ENCODE measurements at places on chromosomes 3 and 15.

GRCh38 chr15:63889831-63890230, 56.1 kb upstream of the HERC1 start:
- DNase-seq = no peak

DNA sequence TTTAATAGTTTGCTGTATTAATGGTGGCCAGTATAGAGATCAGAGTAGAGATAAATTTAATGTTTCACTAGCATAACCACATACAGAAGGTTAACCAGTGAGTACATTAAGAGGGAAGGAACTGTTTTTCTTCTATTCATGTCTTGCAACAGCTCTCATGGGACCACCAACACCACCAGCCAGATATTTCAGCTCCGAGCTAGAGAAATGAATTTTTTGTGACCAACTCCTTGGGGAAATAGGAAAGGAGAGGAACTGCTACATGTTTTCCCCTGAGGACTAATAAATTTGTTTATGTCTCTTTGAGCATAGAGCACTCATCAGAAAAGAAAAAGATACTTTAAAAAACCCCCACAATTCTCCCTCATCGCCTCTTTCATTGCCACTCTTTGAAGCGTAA, 247.5 kb downstream of the MBNL1 start:
- DNase-seq = no peak

GRCh38 chr3:143001034-143001368, 369 bp upstream of the U2SURP start:
- no peak for DNase-seq

GRCh38 chr3:34070831-34071585, 272.6 kb downstream of the PDCD6IP start:
- no peak for DNase-seq

- DNase-seq = no peak
Measured at GRCh38 chr3:100136921-100137320, 22.6 kb upstream of the FILIP1L start.

GRCh38 chr3:122609798-122610559, 32.5 kb downstream of the PARP15 start:
- no peak for DNase-seq

- DNase-seq = no peak
Measured at GRCh38 chr3:51708216-51708845, 1.5 kb downstream of the GRM2 start.

DNA sequence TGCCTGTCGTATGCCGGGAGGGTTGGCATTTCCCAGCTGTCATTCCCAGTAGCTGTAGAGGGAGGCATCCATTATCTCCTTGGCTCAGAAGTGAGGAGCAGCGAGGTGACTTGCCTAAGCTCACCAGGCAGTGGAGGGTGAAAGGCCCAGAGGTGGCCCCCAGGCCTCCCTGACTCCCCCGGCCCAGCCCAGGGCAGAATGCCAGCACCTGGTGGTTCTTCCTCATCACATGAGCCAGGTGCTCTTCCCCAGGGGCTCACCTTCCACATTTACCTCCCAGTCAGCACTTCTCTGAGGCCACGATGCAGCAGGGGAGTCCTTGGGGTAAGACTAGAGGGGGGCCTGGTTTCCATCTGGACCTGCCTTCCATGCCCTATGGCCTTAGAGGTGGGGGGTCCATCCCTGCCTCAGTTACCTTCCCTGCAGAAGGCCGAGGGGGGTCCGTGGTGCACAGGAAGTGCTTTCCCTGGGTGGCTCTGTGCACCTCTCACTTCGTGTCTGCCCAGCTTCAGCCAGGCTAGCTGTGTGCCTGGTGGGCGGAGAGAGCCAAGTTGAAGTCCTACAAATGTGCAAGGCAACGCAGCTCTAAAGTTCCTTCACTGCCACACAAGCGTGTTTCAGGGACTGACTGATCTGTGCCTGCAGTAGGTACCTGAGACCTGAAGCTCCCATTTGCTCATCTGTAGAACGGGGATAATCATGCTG, 70.3 kb upstream of the PLXNA1 start:
- no peak for DNase-seq

DNA sequence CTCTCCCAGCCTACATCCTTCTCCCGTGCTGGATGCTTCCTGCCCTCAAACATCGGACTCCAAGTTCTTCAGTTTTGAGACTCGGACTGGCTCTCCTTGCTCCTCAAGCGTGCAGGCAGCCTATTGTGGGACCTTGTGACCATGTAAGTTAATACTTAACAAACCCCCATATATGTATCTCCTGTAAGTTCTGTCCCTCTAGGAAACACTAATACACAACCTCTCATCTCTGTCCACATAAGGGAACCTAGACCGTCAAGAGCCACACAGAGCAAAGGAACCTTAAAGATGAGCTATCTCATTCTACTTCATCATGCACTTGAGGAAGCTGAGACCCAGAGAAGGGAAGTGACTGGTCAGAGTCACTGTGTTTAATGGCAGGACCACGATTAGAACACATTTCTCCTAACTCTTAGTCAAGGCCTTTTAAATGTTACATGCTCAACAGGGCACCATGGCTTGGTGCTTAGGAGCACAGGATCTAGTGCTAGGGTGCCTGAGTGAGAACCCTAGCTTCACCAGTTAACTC, 50.3 kb downstream of the NPTN start:
- no peak for DNase-seq

DNA sequence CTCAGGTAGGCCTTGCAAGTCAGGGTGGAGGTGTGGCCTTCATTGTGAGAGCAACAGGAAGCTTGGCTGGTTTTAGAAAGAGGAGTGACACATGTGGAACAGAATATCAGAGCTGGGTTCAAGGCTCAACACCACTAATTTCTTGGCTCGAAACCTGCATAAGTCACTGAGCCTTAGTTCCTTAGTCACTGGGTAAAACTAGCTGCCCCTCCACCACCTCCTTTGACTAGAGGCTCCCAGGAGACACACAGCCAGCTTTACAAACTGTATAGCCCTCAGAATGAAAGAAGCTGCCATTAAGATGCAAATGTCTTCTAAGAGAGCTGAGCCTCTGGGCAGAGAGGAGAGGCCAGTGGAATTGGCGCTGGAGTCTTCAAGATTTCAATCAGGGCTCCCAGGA, 67.7 kb downstream of the CERS3 start:
- no peak for DNase-seq

GRCh38 chr3:188962253-188963247, 209.2 kb upstream of the TPRG1 start:
- DNase-seq = no peak

DNA sequence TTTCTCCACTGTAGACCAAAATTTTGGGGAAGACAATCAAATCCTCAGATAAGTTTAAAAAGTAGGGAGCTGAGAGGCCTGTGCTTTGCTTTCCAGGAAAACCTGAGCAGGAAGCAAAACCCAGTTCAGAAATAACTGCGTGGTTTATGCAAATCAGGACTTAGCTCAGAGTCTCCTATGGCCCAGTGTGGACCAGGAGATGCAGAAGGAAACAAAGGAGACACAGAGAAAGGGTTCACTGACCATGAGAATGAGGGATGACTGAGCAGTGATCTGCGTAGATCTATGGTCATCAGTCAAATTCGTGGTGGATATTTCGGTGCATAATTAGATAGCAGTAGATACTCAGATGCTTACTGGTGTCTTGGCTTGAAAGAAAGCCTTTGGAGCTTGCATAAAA, 196.6 kb downstream of the TPRG1 start:
- DNase-seq = no peak

DNA sequence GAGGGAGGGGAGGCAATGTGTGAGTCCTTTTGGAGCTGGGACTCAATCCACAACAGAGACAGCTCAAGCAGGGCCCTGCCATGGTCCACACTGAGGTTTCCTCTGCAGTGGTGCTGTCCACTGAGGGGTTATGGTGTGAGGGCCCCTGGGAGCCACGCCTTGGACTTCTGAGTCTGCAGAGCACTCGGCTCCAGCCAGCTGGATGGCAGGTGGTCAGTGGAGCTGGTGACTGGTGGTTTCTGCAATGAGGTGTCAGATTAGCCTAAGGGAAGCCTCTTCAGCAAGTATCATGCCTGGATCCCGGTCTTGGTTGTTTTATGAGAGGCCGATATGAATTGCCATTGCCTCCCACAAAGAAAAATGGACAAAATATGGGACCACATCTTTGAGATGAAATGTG, 21.7 kb downstream of the LSM3 start:
- DNase-seq = no peak

DNA sequence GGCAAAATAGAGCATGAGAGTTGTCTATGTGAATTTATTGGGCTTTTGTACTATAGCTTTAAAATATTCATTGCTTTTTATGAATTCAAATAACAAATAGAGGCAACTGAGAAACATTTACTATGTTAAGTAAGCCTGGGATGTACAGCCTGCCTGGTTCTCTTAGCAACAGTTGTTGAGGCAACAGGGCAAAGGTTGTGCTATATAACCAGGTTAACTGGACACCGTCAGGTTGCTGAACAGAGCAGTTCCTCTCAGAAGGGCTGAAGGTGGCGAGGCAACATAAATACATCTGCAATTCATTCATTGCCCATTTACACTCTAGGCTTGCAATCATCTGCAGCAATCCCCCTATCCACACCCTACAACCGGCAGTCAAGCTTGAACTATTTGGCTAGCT, 78.2 kb downstream of the GTF2E1 start:
- DNase-seq = no peak

- no peak for DNase-seq
Measured at GRCh38 chr3:166575161-166575560, 737.9 kb upstream of the BCHE start.

DNA sequence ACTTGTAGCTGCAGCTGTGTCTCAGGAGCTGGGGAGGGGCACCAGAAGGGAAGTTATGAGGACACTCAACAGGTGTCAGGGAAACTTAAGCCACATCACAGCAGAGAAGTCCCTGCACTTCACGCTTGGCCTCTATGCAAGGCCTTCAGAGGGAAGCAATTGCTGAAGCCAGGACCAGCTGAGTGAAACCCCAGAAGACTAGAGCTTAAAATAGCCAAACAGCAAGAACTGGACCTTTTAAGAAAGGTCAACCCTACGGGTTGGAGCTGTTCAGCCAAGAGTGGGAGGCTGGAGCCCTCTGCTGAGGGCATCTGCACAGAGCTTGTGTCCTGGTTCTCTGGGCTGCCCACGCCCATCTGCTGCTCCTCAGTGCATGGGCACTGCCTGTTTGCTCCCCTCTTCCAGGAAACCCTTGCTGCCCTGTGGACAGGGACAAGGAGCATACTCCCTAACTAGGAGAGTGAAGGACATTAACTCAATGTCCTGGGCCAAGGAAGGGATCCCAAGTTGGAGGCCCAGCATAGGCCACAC, 3.9 kb upstream of the GRAMD2A start:
- DNase-seq = no peak

- DNase-seq = no peak
Measured at GRCh38 chr3:109984976-109985375, 647.6 kb upstream of the DPPA4 start.

DNA sequence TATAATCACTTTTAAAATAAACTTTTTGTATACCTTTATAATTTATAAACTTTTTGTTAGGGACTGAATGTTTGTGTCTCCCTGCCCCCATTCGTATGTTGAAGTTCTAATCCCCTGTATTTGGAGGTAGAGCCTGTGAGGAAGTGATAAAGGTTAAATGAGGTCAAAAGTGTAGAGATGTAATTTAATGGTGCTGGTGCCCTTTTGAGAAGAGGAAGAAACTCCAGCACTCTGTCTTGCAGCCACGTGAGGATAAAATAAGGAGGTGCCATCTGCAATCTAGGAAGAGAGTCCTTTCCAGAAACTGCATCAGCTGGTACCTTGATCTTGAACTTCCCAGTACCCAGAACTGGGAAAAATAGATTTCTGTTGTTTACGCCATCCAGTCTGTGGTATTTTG, 106.1 kb upstream of the RGMA start:
- no peak for DNase-seq

- no peak for DNase-seq
Measured at GRCh38 chr15:46676233-46677206, 1040.8 kb upstream of the SEMA6D start.

DNA sequence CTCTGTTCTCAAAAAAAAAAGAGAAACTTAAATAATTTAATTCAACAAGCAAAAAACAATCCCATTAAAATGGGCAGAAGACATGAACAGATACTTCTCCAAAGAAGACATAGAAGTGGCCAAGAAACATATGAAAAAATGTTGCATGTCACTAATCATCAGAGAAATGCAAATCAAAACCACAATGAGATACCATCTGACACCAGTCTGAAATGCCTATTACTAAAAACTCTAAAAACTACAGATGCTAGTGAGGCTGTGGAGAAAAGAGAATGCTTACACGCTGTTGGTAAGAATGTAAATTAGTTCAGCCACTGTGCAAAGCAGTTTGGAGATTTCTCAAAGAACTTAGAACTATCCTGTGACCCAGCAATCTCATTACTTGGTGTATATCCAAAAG, 382.9 kb downstream of the OTOL1 start:
- DNase-seq = no peak

GRCh38 chr15:76056931-76057330, 2.9 kb upstream of the TMEM266 start:
- no peak for DNase-seq

GRCh38 chr3:188339410-188340295, 185.7 kb downstream of the LPP start:
- no peak for DNase-seq

GRCh38 chr3:11774296-11774877, 72.3 kb downstream of the TAMM41 start:
- DNase-seq = peak; percentile 56

DNA sequence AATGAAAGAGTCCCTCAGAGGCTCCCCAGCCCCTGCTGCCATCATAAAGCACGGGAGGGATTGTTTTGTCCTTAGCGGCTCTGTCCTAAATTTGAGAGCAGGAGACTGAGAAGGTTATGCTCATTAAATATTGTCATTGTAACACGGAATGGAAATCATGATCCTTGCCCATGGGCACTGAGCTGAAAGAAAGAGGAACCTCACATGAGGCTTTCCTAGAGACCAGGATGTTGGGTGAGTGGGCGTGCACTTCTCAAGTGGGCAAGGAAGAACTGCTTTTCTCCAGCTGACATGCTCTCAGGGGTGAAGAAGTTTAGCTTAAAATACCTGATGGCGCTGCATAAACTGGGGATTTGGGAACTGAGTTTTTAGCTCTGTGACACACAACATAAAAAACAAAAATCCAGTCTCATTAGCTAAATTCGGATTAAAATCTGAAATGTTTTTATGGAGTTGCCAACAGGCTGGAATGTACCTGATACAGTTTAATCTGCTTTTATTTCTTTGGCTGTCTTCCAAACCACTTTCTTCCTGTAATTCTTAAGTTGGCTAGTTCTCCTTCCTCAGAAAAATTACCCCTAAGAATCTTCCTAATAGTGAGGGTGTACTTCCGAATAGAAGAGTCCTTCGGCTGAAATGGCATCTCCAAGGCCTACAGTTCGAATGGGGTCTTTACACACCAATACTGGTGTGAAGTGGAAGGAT, 31.7 kb downstream of the ADPGK start:
- no peak for DNase-seq

- peak; percentile 74 for DNase-seq
Measured at GRCh38 chr3:129627350-129628168, 21.1 kb upstream of the PLXND1 start.
